ENCODE measurements at places on chromosomes 1 and 21. TPM values are rescaled to one million over a fixed set of nuclear protein-coding genes. Genes with fewer than 3 reads are reported as not detected.

DNA sequence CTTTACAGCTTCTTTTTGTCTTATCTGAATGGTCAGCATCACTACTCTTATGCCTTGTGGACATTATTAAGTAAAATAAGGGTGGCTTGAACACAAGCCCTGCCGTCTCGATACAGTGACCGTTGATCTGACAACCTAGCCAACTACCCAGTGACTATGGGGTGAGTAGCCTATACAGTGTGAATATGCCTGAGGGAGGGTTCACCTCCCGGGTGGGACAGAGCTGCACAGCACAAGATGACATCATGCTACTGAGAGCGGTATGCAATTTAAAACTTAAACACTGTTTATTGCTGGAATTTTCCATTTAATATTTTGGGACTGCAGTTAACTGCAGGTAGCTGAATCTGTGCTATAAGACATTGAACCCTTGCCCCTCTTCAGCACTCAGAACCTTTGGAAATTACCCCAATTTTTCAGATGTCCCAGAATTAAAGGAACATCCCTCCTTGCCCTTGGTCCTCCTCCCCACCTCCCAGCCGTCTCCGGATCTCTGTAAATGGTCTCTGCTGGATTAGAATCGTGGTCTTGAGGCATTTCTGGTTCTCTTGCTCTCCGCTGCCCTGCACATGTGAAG, 618.5 kb downstream of the PTPRU start:
- DNase-seq, result no peak

DNA sequence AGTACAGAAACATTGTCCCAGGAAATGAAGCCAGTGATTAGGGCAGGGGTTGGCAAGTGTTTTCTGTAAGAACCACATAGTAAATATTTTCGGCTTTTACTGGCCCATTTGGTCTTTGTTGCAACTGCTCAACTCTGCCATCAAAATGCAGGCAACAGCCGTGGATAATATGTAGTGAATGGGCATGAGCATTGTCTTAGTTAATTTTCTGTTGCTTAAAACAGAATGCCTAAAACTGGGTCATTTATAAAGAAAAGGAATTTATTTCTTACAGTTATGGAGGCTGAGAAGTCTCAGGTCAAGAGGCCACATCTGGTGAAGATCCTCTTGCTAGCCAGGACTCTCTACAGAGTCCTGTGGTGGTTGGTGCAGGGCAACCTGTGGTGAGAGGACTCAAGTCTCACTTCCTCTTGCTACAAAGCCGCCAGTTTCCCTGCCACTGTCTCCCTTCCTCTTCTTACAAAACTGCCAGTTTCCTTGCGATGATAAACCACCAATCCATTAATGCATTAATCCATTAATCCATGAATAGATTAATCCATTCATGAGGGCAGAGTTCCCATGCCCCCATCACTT, 166.4 kb downstream of the PSMG1 start:
- no peak for DNase-seq

DNA sequence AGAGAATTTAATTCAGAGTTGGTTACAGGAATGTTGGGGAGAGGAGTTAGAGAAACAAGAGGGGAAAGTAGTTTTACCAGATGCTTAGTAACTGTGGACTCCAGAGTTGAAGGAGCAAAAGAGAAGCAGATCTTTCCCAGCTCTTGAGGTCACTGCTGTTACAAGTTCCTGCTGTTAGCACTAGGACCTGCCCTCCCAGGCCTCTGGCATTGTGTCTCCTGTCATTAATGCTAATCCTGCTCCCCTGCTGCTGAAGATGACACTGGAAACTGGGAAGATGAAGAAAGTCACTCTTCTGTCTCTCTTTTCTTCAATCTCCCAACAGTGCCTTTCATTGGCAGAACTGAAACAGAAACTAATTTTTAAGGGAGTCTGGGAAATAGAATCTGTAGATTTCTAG, 845.6 kb downstream of the ADGRL2 start:
- no peak for DNase-seq

DNA sequence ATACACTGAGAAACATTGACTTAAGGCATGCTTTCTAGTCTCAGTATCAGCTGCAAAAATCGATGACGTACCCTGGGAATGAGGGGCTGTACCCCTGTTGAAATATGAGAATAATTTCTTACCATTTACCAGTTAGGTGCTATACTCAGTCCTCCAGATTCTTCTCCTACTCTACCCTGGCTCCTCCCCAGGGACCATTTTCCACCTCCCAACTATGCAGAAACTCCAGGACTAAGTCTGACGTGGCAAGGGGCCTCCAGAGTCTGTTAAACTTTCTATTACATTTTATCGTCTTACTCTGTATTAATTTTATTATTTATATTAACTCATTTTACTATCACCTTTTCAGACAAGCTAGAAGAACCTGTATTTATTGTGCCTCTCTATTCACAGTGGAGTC, 124.3 kb downstream of the CYYR1 start:
- DNase-seq, result no peak

GRCh38 chr21:31363720-31364119, 19.7 kb upstream of the TIAM1 start:
- DNase-seq, result no peak

GRCh38 chr1:47233186-47233585, 1.2 kb upstream of the TAL1 start:
- DNase-seq, result no peak

- DNase-seq, result no peak
Measured at GRCh38 chr1:238476841-238477240, 586.1 kb upstream of the ZP4 start.

DNA sequence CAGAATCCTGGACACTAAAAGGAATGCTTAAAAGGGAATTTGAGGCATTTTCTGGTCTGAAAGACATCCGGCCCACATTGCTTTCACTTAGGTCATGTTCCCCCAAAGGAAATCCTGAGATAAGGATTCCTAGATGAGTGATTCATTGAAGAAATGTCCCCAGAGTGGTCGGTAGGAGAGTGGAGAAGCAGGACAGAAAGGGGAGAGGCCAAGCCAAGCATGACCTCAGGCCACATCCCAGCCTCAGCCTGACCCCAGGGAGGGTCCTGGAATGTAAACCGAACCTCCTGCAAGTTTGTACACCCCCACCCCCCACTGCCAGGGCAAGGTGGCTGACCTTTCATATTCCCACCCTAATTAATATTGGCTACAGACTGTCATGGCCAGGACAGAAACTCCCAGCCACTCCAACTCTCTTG, 16.6 kb downstream of the HIVEP3 start:
- no peak for DNase-seq

DNA sequence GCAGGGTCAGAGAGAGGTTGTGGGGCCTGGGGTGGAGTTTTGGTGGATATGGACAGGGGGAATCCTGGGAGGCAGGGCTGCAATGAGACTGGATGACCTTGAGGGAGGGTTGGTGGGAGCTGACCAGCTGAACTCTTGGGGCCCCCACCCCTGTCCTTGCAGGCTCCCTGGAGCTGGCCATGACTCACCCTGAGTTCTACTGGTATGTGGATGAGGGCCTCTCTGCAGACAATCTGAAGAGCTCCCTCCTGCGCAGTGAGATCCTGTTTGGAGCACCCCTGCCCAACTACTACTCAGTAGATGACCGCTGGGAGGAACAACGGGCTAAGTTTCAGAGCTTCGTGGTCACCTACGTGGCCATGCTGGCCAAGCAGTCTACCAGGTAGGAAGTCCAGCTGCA, 23.6 kb downstream of the DISP3 start:
- DNase-seq, result no peak

DNA sequence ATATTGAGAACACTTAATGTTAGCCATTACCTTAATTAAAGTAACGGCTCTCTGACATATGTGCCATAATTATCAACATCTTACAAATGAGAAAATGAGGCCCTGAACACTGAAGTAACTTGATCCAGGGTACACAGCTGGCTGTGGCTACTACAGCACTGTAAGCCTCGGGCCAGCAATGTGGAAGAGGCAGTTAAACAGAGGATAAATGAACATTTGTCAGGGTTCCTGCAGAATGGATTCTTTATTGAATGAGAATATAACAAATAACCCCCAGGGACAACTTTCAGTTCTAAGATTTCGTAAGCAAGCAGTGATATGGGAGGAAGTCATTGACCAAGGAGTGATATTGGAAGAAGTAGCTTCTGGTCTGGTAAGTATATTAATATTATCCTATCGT, 70.5 kb upstream of the SCYL3 start:
- DNase-seq, result no peak

DNA sequence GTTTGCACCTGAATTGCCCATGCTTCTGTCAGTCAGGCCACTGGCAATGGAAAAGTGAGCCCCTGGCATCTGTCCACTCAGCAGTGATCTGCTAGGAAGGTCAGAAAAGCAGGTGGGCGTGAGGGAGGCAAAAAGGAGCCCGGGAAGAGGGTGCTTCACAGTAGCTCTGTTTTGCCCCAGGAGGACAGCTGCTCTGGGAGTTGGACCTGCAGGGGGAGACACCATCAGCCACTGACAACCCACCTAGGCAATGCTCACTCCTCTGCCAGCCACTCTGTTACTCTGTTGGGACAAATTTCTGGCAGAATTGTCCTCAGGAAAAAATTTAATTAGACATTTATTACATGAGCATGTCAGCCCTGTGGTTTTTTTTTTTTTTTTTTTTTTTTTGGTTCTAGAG, 146.4 kb downstream of the LRIG2 start:
- DNase-seq, result no peak

DNA sequence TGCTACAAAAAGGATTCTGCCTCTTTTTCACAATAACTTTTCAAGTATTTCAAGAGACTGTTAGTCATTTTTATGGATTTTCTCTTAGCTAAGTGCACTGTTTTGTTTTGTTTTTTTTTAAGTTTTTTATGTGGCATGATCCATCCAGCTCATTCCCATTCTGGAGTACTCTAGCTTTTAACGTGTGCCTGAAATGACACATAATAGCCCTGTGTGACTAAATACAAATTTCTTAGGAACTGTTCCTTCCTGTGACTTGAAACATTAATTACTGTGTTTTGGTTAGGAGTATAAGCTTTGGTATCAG, 143.9 kb downstream of the HS2ST1 start:
- no peak for DNase-seq

DNA sequence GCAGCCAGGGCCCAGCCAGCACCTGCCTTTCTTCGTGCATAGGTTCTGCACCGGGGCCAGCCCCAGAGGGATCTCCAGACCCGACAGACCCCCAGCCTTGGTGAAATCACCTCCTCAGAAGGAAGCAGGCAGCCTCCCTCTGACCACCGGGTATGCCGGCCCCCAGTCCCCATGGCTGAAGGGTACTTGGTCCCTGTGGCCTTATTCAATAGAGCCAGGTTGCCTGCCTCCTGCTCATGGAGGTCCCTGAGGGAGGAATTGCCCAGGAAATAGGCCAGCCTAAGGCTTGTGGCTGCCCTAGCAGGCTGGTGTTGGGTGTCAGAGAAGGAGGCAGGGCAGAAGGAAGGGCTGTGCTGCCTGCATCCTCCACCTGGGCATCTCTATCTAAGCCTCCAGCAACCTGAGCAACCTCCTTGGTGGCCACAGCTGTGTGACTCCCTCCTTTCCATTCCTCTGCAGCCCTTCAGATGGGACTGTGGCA, 338.2 kb upstream of the VAMP3 start:
- DNase-seq, result no peak

GRCh38 chr1:29975036-29975694, 738.8 kb downstream of the PTPRU start:
- DNase-seq, result no peak

DNA sequence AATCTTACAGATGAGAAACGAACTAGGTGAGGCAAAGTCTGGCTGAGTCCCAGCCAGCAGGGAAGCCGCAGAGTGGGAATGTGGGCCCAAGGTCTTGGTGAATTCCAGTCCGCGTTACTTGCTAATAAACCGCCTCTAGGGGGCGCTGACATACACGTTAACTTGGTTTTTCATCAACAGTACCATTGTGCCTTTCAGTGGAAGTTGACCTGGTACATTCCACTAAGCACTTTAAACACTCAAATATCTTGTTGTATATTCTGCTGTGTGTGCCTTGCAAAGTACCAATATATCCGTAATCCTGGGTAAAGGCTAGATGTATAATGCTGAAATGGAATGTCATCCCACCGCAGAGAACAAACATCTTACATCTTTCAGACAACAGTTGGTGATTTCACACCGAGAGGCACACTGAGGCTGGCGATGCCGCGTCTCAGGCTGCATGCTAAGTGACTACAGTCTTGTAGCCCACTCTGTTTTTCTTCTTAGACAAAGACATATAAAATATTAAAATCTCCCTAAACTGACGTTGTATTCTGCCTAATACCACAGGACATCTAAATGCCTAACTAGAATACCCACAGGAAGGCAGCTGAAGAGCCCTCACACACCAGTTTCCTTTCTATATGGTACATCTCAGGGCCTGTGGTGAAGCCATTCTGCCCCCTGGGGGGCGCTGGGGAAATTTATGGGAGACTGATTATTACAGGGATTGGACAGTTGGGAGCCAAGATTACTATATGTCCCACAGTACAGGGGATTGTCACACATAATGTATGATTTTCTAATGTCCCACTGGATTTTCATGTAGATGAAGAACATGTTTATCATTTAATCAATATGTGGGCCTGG, 49.2 kb upstream of the C1orf198 start:
- peak; percentile 9 for DNase-seq

DNA sequence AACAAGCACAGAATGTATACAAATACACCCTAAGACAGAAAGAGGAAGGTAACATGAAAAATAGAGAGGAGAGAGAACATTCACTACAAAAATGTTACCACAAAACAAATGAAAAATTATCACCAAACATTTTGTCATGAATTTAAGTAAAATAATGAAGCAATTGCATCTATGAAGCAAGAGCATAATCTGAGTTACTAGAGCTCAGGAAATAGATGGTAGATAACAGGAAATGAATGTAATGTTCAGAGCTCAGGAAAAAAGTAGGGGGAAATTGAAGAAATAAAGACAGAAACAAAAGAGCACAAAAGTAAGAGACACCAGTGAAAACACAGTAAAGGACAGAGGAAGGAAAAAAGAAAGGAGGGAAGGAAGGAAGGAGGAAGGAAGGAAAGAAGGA, 19.4 kb downstream of the SEC16B start:
- no peak for DNase-seq

TMEM52 gene
- 91.6 TPM for polyA plus RNA-seq

CASQ1 gene
- 1,211 TPM for polyA plus RNA-seq

FCRL1 gene
- polyA plus RNA-seq, result 0.25 TPM

VHLL gene
- polyA plus RNA-seq, result not detected

C1QTNF12 gene
- 4.8 TPM for polyA plus RNA-seq

NUCKS1 gene
- polyA plus RNA-seq, result 223 TPM

PDIK1L gene
- polyA plus RNA-seq, result 6.0 TPM

CR1 gene
- polyA plus RNA-seq, result 0.78 TPM

Measured in forelimb muscle (tissue), 1 donor.